ENCODE measurements at places on chromosomes 2 and 18.
A peak's percentile ranks its signal among the peaks of the same experiment; 100 is the strongest.

DNA sequence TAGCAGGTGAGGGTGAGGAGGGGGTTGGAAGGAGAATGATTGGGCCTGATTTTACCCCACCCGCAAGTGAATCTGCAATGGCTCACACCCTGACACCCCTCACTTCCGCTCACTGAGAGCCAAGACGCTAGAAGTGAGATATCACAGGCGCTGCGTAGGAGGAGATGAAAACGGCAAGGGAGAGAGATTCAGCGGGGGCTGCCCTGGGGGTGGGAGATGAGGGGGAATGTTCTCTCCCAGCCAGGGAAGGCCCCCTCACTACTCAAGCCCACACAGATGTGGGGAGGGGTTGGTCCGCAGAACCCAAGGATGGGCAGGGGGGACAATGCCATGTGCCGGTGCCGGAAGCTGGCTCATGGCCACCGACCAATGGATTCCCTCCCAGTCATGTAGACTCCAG lies 32.9 kb downstream of the LOXHD1 start:
- no peak for DNase-seq

DNA sequence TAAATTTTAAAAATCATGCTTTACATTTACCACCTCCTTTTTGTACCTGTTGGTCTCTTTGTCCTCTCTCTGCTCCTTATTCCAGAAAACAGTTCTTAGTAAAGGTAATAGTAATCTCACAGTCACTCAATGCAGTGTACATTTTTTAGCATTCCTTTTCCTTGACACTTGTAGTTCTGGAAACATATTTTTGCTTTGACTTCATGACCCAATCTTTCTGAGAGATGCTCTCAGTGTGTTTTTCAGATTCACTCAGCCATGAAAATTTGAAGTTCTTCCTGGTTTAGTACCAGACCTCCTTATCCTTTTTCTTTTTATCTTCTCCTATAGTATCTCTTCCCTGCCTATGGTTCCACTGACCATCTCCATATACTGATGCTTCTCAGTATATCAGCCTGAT lies 747.5 kb upstream of the ZEB2 start:
- no peak for DNase-seq

GRCh38 chr2:239927424-239927981 lies 97.6 kb downstream of the NDUFA10 start:
- no peak for DNase-seq

DNA sequence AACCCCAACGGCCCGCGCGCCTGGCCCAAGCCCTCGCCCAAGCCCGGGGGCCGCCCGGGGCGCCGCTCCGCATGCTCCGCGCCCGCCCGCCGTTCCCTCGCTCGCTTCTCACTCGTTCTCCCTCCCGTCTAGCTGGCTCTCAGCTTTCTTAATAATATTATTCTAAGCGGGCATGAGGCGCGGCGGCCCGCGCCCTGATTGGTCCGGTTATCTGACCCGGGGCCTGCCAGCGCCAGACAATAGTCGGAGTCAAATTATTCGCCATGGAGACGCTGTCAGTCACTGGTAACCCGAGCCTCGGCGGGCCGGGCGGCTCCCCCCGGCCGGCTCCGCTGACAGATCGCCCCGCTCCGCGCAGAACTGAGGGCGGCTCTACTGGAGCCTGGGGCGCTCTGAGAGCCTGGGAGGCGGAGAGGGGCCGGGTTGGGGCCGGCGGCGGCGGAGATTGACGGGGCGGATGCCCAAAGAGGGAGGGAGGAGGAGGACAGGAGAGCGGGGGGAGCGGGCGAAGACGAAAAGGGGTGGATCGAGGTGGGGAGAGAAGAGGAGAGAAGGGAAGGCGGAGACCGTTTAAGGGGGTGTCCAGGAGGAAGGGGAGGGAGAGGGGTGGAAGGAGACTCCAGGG lies at the start of gene SIX2:
Gene SIX2 (minus strand): TSS at position 150 of the 625 bp plus-strand sequence. CDS start 342 bp downstream, outside the sequence.
- peak; percentile 36 for DNase-seq

DNA sequence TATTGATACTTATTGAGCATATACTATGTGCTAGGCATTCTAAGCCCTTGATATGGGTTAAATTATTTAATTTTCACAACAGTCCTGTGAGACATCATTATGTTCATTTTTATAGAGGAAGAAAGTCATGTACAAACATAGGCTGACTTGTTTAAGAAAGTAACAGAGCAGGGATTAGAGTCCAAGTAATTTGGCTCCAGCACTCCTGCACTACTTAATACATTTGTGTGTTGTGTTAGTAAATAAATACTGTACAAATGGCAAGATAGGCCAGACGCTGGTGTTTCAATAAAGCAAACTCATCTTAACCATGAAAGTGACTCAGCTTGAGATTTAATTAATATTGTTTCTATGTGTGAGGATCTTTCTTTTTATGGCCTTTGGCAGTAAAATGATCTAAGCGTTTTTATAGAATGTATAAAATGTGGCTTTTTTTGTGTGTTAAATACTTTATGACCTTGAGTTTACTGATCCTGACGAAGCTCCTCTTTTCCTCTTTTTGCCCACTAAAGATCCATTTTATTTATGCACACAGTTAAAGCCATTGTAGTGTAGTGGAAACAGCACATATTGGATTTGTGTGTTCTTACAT lies 21.3 kb downstream of the NBEAL1 start:
- DNase-seq, result no peak

- no peak for DNase-seq
Observed at GRCh38 chr2:102154946-102155702, 12.6 kb downstream of the IL1R1 start.

DNA sequence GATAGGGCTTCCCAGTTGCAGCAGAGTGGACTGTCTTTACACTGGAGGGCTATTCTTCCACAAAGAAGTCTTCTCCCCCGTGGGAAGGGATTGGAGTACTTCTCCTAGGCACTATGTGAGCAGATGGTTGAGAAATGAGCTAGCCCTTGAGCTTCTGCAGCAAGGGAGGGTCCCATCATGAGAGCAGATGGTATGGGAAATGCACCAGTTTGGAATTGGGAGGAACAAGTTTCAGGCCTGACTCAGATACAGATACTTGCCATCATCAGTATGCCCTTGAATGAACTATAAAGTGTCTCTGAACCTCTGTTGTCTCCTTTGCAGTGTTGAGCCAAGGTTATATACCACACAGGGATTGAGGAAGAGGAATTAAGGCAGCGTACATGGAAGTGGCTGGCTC lies 757.4 kb downstream of the RNF144A start:
- no peak for DNase-seq

GRCh38 chr2:12928775-12929401 lies 212.2 kb downstream of the TRIB2 start:
- no peak for DNase-seq

GRCh38 chr2:107322416-107322815 lies 436.4 kb upstream of the ST6GAL2 start:
- no peak for DNase-seq

DNA sequence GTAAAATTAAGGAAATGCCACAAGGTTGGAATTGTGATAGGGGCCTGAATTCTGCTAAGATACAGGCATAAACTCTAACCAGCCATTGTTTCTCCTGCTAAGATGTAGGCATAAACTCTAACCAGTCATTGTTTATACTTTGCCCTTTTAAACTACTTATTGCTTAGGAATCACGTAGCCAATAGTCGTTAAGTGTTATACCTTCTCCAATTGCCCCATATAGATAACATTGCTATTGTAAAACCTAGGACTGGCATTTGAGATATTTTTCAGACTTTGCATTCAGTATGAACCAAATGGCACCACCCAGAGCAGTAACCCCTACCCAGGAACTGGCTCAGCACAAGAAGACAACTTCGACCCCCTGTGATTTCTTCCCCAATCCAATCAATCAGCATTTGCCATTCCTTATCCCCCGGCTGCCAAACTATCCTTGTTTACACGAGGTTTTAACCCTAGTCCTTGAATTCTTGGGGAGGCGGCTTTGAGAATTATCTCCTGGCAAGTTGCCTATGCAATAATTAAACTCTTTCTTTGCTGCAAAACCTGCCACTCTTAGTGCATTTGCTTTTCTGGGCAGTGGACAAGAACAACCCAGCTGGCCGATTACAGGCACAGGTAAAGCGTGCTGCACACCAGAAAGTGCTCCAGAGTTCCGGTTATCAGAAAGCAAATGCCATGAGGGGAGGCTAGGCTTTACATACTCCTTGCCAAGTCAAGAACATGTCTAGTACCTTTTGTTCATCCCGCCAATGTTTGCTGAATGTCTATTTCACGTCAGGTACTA lies 167.6 kb downstream of the LAMA1 start:
- DNase-seq, result no peak

- DNase-seq, result no peak
Observed at GRCh38 chr2:12778369-12778768, 61.6 kb downstream of the TRIB2 start.

DNA sequence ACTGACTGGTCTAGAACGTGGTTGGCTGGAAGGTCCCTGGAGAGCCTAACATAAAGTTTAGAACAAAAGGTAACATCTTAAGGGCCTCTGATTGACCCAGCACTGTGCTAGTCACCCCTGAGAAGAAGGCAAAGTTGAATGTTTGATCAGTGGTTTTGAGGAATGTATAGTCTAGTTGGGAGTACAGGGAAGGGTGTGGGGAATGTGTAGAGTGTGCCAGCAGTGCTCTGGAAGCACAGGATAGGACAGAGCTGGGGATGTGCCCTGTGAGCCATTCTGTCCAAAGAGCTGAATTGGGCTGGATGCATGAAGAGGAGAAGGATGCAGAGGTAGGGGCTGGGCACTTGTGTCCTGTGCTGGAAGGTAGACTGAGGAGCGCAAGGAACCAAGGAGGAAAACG lies 41.0 kb upstream of the DOCK10 start:
- DNase-seq, result no peak

Measured in germinal center (tissue), 1 donor.